ENCODE measurements at places on chromosomes 11 and 22. TPM values are rescaled to one million over a fixed set of nuclear protein-coding genes. Genes with fewer than 3 reads are reported as not detected.

DNA sequence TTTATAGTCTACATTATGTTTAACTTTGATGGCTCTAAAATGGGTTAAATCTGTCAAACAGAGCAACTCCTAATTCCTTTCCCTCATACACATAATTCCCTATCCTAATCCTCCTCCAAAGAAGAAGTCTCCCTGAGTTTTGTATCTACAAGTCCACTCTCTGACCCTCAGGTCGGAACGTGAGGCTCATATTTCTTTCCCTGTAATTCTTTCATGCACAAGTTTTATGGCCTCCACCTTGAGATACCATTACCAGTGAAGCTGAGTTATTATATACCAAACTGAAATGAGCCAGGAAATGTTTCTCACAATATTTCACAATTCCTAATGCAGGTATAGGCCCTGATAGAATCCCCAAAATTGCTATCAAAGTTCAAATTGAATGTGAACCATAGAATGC is 106.4 kb downstream of the CASP12 start:
- no peak for DNase-seq

DNA sequence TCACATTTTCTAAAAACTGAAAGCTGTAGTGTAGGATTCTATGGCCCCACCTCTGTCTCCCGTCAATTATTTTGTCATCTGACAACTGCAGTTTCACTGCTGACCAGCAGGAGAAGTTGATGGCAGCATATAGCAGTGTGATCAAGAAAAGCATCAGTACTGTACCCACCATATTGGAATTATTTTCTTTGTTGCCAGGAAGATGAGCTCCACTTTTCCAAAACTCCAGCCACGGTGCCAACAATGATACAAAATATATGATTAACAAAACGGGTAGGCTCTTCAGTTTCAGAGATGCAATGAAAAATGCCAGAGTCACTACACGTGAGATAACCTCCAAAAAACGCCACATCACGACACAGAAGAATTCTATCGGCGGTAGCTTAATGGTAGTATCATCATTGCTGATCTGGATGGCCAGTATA is 41.3 kb downstream of the XKR3 start:
- DNase-seq: no peak

- DNase-seq: no peak
These were observed 513.4 kb upstream of the B3GAT1 start for GRCh38 chr11:134925432-134925831.

GRCh38 chr11:68215524-68216170 is 2.6 kb upstream of the KMT5B start:
- DNase-seq: no peak

DNA sequence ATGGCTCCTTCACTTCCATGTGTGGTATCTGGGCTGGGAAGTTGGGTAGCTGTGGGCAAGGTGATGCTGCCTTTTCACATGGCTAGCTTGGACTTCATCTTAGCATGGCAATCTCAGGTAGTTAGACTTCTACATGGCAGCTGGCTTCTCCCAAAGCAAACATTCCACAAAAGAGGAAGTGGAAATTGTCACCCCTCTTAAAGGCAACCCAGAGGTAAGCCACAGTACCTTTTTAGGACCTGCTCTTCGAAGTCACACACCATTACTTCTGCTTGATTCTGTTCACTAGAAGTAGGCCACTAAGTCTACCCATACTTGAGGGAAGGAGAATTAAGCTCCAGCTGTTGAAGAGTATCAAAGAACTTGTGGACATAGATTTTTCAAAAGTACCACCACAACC is 25.9 kb downstream of the TUG1 start:
- no peak for DNase-seq

- no peak for DNase-seq
These were observed 634.3 kb downstream of the OPCML start for GRCh38 chr11:132898021-132898420.

DNA sequence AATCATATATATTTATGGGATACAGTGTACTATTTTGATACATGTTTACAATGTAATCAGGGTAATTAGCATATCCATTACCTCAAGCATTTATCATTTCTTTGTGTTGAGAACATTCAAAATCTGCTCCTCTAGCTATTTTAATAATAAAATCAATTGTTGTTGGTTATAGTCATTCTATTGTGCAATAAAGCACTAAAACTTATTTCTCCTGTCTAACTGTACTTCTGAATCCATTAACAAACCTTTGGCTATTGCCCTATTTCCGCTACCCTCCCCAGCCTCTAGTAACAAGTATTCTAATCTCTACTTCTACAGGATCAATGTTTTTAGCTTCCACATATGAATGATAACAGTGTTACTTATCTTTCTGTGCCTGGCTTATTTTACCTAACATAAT is 15.3 kb upstream of the USP2 start:
- no peak for DNase-seq

- DNase-seq: no peak
These were observed 1164.1 kb upstream of the CNTN5 start for GRCh38 chr11:97856666-97857065.

- no peak for DNase-seq
These were observed 5.2 kb upstream of the RASSF10 start for GRCh38 chr11:13003736-13004493.

DNA sequence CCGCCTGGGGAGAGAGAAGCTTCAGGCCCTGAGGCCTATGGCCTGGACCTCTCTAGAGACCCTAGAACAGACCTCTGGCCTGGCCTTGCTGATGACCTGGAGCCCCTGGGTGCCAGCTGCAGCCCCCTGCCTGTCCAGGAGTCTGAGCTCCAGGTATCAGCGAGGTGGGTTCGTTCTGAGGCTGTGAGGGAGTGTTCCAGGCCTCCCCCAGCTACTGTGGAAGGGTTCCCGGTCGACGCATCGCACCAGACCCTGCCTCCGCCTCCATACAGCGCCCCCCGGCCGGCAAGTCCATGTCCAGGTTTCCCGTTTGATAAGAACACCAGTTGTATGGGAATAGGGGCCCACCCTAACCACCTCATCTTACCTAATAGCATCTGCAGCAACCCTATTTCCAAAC is 111.1 kb downstream of the KCNQ1 start:
- peak; percentile 31 for DNase-seq

DNA sequence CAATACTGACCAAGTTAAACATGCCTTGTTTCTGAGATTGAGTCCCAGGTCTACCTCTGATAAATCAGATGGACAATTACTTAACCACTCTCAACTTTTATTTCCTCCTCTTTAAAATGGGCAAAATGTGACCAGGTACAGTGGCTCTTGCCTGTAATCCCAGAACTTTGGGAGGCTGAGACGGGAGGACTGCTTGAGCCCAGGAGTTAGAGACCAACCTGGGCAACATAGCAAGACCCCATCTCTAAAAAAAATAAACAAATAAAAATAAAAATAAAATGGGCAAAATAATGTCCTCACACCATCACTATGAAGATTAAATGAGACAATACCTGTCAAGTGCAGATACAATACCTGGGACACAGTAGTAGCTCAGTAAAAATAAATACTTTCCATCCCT is 33.0 kb downstream of the FZD4 start:
- no peak for DNase-seq

- peak; percentile 59 for DNase-seq
These were observed 653 bp downstream of the GRK3 start for GRCh38 chr22:25564979-25565677.

DNA sequence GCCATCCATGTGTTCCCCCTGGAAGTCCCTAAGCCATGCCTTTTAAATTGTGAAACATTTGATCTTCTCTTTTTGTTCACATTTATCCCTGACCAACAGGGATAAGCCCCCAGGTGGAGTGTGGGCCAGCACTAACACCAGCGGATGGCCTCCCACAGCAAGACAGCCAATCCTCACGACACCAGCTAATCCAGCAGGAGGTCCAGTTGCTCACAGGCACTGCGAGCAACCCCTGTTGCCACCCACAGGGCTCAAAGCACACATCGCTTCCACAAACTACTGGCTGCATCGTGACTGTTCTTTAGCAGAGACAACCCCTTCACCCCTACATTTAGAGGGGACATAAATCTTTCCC is 2.0 kb downstream of the PCSK7 start:
- no peak for DNase-seq

- DNase-seq: no peak
These were observed 311.0 kb downstream of the SBF2 start for GRCh38 chr11:9982796-9983579.

DNA sequence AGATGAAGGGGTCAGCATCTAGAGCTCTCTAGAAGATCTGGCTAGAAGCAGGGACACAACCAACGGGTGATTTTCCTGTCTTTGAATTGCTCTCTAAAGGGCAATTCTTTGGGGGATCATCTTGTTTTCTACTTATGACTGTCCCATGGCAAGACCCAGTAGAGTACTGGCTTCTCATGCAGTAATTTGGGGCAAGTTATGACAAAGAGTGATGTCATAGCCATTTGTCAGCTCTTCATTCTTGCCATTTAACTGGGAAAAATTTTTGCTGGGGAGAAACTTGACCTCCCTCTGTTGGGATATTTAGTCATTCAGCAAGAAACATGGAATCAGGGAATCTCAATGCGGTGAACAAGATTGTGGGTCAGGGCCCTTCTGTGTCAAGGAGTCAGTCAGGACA is 80.4 kb downstream of the SLC1A2 start:
- DNase-seq: no peak

DNA sequence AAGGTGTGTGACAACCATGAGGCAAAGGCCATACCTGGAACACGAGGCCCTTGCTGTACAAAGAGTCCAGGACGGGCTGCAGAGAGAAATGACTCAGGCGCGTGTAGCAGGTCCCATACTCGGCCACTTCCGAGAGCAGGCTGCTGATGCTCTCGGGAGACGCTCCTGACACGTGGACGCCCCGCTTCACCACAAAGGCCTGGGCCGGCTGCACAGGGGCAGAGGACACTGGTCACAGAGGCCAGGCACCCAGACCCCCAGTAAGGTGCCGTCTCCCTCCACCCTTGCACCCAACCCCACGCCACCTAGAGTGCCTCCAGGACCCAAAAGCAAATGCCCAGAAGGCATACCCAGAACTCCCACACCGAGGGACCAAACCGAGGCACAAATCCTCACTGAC is 15.5 kb downstream of the TUBGCP6 start:
- DNase-seq: no peak

GRCh38 chr22:27534720-27535125 is 266.8 kb downstream of the MN1 start:
- DNase-seq: no peak

GRCh38 chr22:17106785-17107546 is 14.2 kb downstream of the TMEM121B start:
- peak; percentile 47 for DNase-seq

DNA sequence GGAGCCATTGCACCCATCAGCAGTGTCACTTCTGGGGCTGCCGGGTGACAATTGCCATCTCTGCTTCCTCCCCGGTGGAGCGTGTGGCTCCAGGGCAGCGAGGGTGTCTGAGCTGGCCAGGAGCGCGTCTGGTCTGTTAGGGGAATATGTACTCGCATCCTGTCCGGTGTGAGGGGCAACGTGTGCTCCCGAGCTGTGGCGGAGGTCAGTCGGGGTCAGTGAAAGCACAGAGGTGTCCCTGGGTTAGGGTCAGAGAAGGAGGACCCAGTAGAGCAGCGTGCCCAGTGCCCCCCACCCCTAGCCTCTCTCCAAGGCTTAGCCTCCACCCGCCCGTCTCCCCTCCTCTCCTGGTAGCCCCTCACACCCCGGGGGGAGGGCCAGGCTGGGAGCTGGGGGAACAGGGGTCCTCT is 1.5 kb downstream of the CLCF1 start:
- no peak for DNase-seq

GRCh38 chr11:134345237-134345550 is 13.4 kb downstream of the GLB1L2 start:
- DNase-seq: no peak

DNA sequence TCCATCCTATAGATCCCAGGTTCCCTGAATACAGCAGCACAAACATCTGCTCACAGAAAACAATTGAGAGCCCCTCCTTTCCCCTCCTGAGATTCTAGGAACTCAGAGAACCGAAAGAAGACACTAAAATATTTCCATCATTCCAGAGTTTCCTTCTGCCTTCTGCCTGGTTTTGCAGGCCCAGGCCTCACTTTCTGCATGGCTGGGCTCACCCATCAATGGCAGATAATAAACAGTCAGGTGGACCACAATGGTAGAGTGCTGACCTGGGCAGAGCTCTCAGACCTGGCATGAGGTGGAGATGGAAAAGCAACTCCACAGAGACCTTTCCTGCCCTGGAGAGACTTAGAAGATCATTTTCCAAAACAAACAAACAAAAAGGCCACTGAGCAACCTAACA is 389.1 kb downstream of the NXPE2 start:
- no peak for DNase-seq

DNA sequence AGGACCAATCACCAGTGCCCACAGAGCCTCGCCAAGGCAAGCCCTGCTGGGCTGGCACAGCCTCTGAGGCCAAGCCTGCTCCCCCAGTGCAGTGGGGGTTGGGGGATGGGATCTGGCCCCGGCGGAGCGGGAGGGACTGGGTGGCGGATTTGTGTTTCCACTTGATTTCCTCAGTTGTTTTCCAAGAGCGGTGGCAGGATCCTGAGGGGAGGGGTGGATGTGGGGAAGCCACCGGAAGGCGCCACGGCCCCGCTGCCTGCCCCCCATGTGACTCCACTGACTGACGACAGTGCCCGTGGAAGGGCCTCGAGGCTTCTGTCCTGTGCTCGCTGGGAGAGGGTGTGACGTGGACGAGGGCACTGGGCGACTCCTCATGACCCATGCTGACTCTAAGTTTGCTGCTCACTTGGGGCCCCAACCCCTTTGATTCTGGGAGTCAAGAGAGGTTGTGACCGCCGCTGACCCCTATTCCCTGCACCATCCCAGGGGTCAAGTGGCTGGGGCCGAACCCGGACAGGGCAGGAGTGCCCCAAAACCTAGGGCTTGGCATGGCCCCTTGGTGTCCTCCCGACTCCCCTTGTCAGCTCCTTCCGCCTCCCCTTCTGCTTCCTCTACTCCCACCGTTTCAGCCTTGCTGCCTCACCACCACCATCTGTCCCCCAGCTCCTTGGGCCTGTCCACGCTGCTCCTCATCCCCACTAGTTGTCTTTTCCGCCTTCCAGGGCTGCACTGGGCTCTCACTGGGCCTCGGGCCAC is 23.5 kb upstream of the PICK1 start:
- DNase-seq: no peak

DNA sequence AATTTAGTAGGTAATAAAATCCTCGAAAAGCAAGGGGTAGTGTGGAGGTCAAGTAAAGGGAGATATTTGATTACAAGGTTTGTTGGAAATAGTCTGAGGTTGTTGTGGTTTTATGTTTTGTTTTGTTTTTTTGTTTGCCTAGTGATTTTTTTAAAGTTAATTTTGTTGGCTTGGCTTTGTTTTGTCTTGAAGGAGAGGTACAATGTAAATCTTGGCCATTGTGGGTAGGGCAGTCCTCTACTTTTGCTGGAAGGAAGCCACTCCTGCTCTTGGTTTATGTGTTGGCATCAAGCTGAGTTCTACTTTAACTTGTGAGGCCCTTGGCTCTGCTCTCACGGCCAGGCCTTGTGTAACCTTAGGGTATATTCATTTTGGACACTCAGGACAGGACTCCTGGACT is 3.2 kb downstream of the AMOTL1 start:
- no peak for DNase-seq

- DNase-seq: no peak
These were observed 540.3 kb upstream of the CADM1 start for GRCh38 chr11:116044520-116044919.

The RASD2 gene
- 9.4 TPM for total RNA-seq

The MPEG1 gene
- total RNA-seq: 13.8 TPM

The POU2AF3 gene
- 1.0 TPM for total RNA-seq

The MYEOV gene
- not detected for total RNA-seq

The SLC6A5 gene
- not detected for total RNA-seq

The CDHR5 gene
- not detected for total RNA-seq

The CALCA gene
- total RNA-seq: not detected

The OR10W1 gene
- total RNA-seq: not detected

The SMC1B gene
- total RNA-seq: not detected

The GRK2 gene
- 53.4 TPM for total RNA-seq

The LRRC75B gene
- total RNA-seq: 5.0 TPM

The BATF2 gene
- 2.0 TPM for total RNA-seq
